ENCODE measurements at places on chromosomes 5 and 9. TPM values are rescaled to one million over a fixed set of nuclear protein-coding genes. Genes with fewer than 3 reads are reported as not detected.

GRCh38 chr5:102154291-102154690, 141.8 kb downstream of the SLCO4C1 start:
- H3K36me3 ChIP-seq: no peaks in the 10 kb centered on the region
- no peaks in the 10 kb centered on the region for H3K4me1 ChIP-seq
- DNase-seq: no peak
- H3K27ac ChIP-seq: no peak overlapping the region
- H3K27me3 ChIP-seq: no peaks in the 10 kb centered on the region

- no peak overlapping the region for H3K27ac ChIP-seq
- H3K27me3 ChIP-seq: no peaks in the 10 kb centered on the region
- no peaks in the 10 kb centered on the region for H3K4me1 ChIP-seq
- no peak overlapping the region for H3K4me3 ChIP-seq
- H3K36me3 ChIP-seq: no peaks in the 10 kb centered on the region
Measured at GRCh38 chr5:133938929-133939328, 29.5 kb downstream of the C5orf15 start.

- H3K4me3 ChIP-seq: peak overlapping the region; percentile 83
- peak overlapping the region; percentile 87 for H3K27ac ChIP-seq
- DNase-seq: peak; percentile 80
- no peaks in the 10 kb centered on the region for H3K27me3 ChIP-seq
- peaks cover 49% of the 10 kb centered on the region for H3K4me1 ChIP-seq
- no peaks in the 10 kb centered on the region for H3K36me3 ChIP-seq
Measured at GRCh38 chr9:20621471-20622329, 599 bp downstream of the MLLT3 start.

DNA sequence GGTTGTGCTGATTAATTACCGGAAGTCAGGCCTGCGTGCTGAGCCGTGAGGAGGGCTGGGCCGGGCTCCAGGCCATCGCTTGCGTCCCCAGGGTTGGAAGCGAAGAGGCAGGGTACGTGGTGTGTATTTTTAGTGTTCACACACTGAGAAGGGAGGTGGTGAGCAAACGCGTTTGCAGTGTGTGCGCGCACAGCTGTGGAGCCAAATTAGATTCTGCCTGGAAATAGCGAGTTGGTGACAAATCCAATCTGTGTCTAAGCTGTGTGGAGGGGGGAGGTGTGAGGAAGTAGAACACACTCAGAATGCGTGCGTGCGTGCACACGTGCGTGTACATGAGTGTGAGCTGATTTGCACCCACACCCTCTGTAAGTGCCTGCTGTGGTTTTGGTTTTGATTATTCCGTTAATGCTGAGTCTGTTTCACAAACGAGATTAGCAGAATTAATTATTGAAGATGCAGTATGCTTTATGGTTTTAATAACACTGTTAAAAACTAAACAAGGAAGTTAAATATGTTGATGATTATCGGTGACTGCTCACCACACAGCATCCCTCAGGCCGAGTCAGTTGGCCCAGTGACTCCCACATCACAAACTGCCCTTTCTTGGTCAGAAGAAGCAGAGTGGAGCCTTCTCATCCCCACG, 111.8 kb upstream of the FCN2 start:
- H3K4me1 ChIP-seq: no peaks in the 10 kb centered on the region
- H3K27me3 ChIP-seq: no peaks in the 10 kb centered on the region
- no peak overlapping the region for H3K27ac ChIP-seq
- no peak overlapping the region for H3K4me3 ChIP-seq
- H3K36me3 ChIP-seq: no peaks in the 10 kb centered on the region

DNA sequence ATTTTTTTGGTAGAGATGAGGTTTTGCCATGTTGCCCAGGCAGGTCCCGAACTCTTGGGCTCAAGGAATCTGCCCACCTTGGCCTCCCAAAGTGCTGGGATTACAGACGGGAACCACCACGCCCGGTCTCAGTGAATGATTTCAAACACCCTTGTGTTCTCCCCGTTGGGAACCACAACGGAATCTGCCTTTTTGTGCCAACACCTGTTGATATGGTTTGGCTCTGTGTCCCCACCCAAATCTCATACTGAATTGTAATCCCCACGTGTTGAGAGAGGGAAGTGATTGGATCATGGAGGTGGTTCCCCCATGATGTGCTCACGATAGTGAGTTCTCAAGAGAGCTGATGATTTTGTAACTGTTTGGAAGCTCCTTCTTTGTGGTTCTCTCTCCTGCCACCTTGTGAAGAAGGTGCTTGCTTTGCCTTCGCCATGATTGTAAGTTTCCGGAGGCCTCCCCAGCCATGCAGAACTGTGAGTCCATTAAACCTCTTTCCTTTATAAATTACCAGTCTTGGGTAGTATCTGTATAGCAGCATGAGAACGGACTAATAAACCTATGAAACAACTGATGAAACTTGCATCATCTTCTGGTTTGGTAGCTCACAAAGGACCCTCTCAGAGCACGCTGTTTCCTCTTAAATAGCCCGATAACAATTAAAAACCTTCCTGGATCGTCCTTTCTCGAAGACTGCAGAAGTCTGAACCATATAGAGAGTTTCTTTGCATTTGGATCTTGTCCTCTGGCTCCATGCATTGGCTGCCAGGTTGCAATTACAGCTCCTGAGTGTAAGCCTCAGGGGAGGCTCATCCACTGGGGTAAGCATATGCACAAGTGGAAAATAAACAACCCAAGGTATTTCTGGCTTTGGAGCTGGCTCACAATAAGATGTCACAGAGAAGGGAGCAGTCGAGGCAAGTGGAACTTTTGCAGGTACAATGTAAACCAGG, 91.5 kb downstream of the SPRY4 start:
- H3K4me1 ChIP-seq: no peaks in the 10 kb centered on the region
- no peak overlapping the region for H3K27ac ChIP-seq

- H3K4me1 ChIP-seq: no peaks in the 10 kb centered on the region
- no peak overlapping the region for H3K27ac ChIP-seq
- DNase-seq: no peak
- no peaks in the 10 kb centered on the region for H3K36me3 ChIP-seq
- H3K4me3 ChIP-seq: no peak overlapping the region
- no peaks in the 10 kb centered on the region for H3K27me3 ChIP-seq
Measured at GRCh38 chr5:25416960-25417359, 772.2 kb upstream of the CDH10 start.

GRCh38 chr5:60514152-60514551, 185.8 kb downstream of the DEPDC1B start:
- H3K4me1 ChIP-seq: no peaks in the 10 kb centered on the region
- DNase-seq: no peak
- H3K27me3 ChIP-seq: no peaks in the 10 kb centered on the region
- no peak overlapping the region for H3K4me3 ChIP-seq
- no peaks in the 10 kb centered on the region for H3K36me3 ChIP-seq

GRCh38 chr5:154901276-154901675, 36.7 kb downstream of the GEMIN5 start:
- no peak overlapping the region for H3K27ac ChIP-seq
- no peak for DNase-seq
- H3K4me1 ChIP-seq: no peaks in the 10 kb centered on the region
- peaks cover 87% of the 10 kb centered on the region for H3K36me3 ChIP-seq
- no peaks in the 10 kb centered on the region for H3K27me3 ChIP-seq

DNA sequence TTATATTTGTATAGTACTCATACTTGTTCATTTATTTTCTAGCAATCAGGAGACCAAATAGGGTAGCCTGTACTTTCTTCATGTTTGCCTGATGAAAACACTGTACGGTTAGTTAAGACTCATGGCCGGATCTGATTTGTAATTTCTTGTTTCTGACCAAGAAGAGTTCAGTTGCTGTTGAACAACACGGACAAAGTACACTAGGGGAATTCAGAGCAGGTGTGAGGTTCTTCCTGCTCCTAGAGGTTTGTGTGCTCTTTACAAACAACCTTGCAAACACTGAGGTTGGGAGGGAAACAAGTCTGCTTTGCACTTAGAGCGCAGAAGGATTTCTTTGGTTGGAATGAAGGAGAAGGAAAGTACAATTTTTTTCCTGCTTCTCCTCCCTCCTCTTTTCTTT, 69.7 kb downstream of the TRIO start:
- no peak overlapping the region for H3K27ac ChIP-seq
- H3K27me3 ChIP-seq: no peaks in the 10 kb centered on the region
- H3K4me3 ChIP-seq: no peak overlapping the region
- no peaks in the 10 kb centered on the region for H3K4me1 ChIP-seq
- no peaks in the 10 kb centered on the region for H3K36me3 ChIP-seq

- DNase-seq: no peak
- H3K27me3 ChIP-seq: no peaks in the 10 kb centered on the region
- no peak overlapping the region for H3K27ac ChIP-seq
- no peaks in the 10 kb centered on the region for H3K4me1 ChIP-seq
- H3K36me3 ChIP-seq: no peaks in the 10 kb centered on the region
Measured at GRCh38 chr5:131198625-131199024, 27.9 kb downstream of the LYRM7 start.

DNA sequence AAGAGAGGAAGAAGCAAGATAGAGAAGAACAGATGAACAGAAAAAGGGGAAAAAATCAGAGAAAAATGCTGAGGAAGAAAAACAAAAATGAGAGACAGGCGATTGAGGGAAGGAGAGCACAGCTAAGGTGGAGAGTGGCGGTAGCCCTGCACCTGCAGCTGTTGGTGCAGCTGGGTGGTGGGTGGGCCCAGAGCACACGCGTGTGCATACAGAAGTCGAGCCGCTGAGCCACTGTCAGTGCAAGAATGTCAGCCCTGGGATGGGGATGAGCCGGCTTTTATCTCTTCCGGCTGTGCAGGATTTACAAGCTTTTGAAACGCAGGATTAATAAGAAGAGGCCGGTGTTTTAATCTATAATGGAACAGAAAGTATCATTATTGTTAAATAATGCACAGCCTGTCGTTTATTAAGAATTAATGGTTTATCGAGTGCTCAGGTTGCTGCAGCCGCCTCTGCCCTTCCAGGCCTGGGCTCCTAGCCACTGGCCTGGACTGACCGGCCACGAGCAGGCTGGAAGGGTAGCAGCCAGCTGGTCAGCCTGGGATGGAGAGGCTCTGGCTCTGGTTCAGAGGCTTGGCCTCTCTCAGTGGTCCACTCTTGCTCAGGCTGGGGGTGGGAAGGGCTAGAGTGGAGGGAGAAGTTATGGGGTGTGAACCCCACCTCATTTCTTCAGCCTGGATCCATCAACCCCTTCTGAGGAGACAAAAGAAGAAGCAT, 68.7 kb downstream of the PCDH1 start:
- no peak for DNase-seq
- H3K36me3 ChIP-seq: no peaks in the 10 kb centered on the region
- peaks cover 4% of the 10 kb centered on the region for H3K4me1 ChIP-seq

GRCh38 chr5:172319708-172320441, 36.3 kb upstream of the UBTD2 start:
- no peaks in the 10 kb centered on the region for H3K27me3 ChIP-seq
- H3K36me3 ChIP-seq: no peaks in the 10 kb centered on the region
- no peaks in the 10 kb centered on the region for H3K4me1 ChIP-seq

DNA sequence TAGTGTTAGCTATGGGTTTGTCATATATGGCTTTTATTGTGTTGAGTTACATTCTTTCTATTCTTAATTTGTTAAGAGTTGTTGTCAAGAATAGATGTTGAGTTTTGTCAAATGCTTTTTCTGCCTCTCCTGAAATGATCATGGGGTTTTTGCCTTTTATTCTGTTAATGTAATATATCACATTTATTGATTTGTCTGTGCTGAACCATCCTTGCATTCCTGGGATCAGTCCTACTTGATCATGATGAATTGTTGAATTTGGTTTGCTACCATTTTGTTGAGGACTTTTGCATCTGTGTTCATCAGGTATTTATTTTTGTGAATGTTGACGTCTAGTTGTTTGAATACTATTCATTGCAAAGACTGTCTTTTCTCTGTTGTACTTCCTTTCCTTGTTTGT, 23.9 kb downstream of the RIC1 start:
- no peaks in the 10 kb centered on the region for H3K4me1 ChIP-seq
- H3K27me3 ChIP-seq: no peaks in the 10 kb centered on the region
- H3K36me3 ChIP-seq: peaks cover 8% of the 10 kb centered on the region
- H3K4me3 ChIP-seq: no peak overlapping the region

DNA sequence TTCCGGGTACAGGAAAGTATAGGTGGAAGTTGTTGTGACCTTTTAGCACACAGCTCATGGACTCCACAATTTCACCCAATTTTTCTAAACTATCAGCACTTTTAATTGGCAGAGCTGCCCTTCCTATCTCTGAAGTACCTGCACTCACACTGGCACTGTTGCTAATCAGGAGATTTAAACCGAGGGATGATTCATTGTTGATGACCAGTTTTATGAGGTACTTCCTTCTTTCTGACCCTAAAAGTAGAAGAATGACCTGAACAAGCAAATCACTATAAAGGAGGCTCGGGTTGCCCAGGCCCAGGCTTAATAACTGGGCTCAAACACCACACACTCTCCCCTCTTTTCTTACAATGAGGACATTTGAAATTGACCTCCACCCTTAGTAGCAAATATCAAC, 105.9 kb downstream of the KCNN2 start:
- H3K4me1 ChIP-seq: no peaks in the 10 kb centered on the region
- H3K27me3 ChIP-seq: no peaks in the 10 kb centered on the region
- H3K4me3 ChIP-seq: no peak overlapping the region
- H3K27ac ChIP-seq: no peak overlapping the region
- H3K36me3 ChIP-seq: no peaks in the 10 kb centered on the region

- H3K36me3 ChIP-seq: no peaks in the 10 kb centered on the region
- no peaks in the 10 kb centered on the region for H3K4me1 ChIP-seq
- no peak overlapping the region for H3K27ac ChIP-seq
- no peaks in the 10 kb centered on the region for H3K27me3 ChIP-seq
Measured at GRCh38 chr9:107504585-107505455, 15.3 kb upstream of the KLF4 start.

GRCh38 chr5:32690153-32690552, 21.0 kb upstream of the NPR3 start:
- no peaks in the 10 kb centered on the region for H3K36me3 ChIP-seq
- DNase-seq: no peak
- H3K27me3 ChIP-seq: peaks cover 2% of the 10 kb centered on the region
- H3K4me1 ChIP-seq: no peaks in the 10 kb centered on the region
- H3K4me3 ChIP-seq: no peak overlapping the region

GRCh38 chr9:104987743-104988142, 59.8 kb upstream of the ABCA1 start:
- DNase-seq: no peak
- no peak overlapping the region for H3K4me3 ChIP-seq
- H3K4me1 ChIP-seq: peaks cover 31% of the 10 kb centered on the region

- H3K36me3 ChIP-seq: no peaks in the 10 kb centered on the region
- H3K27me3 ChIP-seq: no peaks in the 10 kb centered on the region
- DNase-seq: no peak
Measured at GRCh38 chr5:125865166-125865815, 557.9 kb upstream of the GRAMD2B start.

DNA sequence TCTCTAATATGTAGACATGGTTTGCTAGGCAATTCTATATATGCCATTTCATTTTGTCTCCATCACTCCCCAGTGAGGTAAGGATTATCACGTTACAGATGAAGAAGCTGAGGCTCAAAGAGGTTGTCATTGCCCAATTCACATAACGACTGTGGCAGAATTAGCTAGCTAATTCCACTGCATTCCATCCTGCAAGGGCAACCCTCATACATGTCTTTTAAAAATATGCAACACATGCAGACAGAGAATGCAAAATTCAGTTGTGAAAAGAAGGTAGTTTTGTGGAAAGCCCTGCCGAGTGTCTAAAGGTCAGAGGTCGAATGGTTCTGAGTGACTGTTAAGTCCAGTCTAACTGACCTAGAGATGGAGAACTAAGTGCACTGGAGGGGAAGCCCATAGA, 219.2 kb downstream of the PAPPA start:
- no peak overlapping the region for H3K4me3 ChIP-seq
- no peak overlapping the region for H3K27ac ChIP-seq
- no peaks in the 10 kb centered on the region for H3K4me1 ChIP-seq
- no peaks in the 10 kb centered on the region for H3K27me3 ChIP-seq

The GLIPR2 gene
- total RNA-seq: 55.7 TPM

The CCDC187 gene
- total RNA-seq: not detected

The CYSRT1 gene
- not detected for total RNA-seq

The CCNJL gene
- total RNA-seq: not detected

The RLN1 gene
- 1.5 TPM for total RNA-seq

The CCDC69 gene
- total RNA-seq: 104 TPM

The IFNA2 gene
- not detected for total RNA-seq

The ZNF366 gene
- total RNA-seq: not detected

The AIF1L gene
- total RNA-seq: 0.12 TPM

The WNT8A gene
- not detected for total RNA-seq

The PCDHB12 gene
- not detected for total RNA-seq

The RFESD gene
- total RNA-seq: 2.2 TPM

Data from CD4-positive, CD25-positive, alpha-beta regulatory T cell (primary cell).